ENCODE measurements at places on chromosomes 1 and 21.

- DNase-seq: no peak
Measured at GRCh38 chr1:228163776-228164519, 1.7 kb upstream of the IBA57 start.

GRCh38 chr1:185208626-185209180 lies 51.7 kb downstream of the SWT1 start:
- no peak for DNase-seq

DNA sequence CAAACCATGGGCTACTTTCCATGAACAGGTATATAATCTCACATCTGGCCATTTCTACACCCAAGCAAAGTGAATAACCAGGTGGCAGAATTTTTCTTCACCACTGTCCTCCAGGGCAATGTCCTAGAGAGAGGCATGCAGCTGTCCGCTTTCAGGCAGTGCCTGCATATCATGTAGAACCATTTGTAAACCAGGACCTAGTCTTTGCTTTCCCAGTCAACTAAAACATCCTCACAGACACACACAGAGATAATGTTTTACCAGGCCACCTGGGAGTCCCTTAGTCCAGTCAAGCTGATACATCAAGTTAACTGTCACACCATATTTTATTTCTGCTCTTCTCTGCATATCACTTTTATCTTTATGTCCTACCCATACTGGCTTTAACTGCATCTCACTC lies 26.2 kb downstream of the TNFSF18 start:
- no peak for DNase-seq

DNA sequence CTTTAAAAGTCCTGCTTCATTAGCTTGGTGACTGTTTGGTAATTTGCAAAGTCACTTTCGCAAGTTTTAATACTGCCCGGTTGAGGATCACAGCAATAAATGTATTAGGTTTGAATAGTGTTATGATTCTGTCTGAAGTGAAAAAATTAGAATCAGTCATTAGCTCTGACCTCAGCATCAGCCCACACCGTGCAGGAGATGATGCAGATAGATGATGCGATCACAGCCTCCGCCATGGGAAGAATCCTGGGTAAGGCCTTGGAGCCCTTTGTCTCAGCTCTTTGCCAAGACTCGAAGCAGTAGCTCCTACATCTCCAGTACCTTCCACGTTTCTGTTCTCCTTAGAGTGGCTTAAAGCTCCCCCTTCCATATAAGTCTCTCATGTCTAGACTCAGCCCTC lies 366.7 kb downstream of the CAMTA1 start:
- DNase-seq: no peak

DNA sequence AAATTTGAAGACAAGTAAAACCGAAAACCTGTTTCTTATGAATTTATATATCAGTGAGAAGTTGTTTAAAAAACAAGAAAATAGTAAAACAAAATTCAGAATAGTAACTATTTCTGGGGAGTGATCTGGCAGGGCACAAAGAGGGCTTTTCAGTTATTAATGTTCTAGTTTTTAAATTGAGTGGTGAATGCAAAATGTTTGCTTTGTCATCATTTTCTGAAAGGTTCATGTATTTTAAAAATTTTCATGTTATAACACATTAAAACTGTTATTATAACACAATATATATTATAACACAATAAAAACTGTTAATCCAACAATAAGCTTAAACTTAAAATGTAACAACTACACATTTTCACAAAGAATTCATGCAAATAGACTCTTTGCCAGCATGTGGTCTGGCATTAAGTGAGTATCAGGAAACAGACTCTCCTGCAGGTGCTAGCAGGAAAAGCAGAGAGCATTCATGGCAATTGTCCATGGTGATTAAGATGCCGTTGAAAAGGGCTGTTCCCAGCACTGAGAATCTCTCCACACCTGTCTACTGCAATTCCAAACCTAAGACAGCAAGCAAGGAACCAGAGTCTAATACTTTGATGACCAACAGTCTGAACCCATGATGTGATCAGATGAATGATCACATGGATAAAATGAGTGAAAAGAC lies 204.9 kb downstream of the TBX15 start:
- DNase-seq: no peak

DNA sequence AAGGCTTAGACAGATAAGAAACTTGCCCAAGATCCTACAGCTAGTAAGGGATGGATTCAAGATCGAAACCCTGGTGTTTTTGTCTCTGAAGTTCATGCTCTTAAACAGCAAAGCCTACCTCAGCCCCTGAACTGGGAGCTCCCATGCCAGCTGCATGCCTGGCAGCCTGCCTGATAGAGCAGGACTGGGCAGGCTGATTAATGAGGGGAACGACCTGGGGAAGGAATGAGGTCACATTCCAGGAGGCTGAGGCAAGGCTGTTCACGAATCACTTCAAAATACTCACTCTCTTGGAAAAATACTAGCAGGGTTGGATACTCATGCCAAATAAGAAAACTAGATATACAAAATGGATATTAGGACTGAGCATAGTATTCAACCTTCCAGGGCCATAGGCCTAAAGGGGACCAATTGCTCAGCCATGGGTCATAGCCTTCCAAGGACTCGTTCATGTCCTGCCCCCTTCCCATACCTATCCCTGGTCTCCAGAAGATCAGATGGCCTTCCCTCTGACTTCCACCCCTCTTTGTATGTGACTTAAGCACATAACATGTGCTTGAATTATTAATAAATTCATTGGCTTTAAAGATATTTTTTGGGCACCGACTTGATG lies 15.6 kb upstream of the TACSTD2 start:
- DNase-seq: no peak

DNA sequence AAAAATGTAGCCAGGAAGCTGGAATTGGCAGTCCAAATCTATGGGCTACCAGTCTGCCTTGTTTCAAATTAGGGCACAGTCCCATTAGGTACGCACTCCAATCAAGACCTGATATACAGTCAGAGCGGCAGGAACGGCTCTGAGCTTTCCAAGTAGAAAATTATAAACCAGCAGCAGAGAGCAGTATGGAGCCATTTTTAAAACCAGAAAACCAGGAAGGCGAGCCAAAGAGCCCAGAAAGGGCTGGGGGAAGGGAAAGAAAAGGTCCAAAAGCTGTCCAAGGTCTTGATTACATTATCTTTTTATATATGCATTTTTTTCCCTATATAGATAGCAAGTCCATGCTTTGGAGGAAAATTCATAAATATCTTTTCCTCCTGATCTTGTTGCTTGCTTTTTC lies 719.0 kb downstream of the RWDD3 start:
- no peak for DNase-seq

DNA sequence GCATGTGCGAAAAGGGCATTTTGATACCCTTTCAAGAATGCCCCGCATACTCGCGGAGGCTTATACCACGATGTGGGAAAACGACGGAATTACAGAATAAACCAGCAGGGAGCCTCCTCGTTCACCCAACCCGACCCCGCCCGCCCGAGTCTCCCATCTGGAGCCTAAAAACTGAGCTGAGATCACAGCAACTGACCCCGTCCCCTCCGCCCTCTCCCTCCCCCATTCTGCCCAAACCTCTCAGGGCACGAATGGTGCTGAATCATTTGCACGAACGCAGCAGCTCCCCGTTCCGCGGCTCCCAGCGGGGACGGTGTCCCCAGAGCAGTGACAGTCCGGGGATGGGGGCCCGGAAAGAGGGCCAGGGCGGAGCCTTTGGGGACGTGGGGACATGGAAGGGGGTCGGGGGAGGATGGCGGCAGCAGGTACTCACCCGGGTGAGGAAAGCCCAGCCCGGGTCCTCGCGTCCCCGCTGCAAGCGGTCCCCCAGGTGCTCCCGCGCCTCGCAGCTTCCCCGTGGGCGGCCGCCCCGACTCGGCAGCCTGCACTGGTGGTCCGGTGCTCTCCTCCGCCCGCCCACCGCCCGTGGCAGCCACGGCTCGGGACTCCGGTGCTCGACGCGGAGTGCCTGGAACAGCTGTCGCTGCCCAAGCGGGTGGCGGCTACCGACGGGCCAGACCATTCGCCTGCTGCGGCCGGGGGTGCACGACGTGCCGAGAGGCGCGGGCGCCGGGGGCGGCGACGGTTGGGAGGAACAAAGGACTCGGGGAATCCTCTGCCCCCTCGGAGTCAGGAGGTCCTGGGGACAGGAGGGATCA lies at the start of gene TTLL7:
Gene TTLL7, minus strand, starts transcription at position 635 of the 818 bp plus-strand sequence. CDS start 46,921 bp downstream, outside the sequence.
- no peak for DNase-seq

DNA sequence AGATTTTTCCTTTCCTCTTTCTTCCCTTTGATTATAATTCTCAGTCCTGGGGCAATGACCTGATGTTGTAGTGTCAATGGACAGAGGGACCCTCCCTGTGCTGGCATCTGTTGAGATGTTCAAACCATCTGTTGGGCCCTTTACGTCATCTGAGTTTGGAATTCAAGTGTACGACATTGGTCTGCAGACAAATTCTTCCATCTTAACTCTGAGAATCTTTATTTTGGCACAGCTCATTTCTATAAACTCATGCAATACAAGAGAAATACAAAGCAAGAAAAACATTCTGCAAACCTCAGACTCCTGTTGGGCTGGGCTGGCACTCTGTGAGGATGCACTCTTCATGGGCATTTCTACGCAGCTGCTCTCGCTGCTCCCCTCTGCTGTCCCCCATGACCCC lies 54.2 kb downstream of the IFI44 start:
- DNase-seq: no peak

DNA sequence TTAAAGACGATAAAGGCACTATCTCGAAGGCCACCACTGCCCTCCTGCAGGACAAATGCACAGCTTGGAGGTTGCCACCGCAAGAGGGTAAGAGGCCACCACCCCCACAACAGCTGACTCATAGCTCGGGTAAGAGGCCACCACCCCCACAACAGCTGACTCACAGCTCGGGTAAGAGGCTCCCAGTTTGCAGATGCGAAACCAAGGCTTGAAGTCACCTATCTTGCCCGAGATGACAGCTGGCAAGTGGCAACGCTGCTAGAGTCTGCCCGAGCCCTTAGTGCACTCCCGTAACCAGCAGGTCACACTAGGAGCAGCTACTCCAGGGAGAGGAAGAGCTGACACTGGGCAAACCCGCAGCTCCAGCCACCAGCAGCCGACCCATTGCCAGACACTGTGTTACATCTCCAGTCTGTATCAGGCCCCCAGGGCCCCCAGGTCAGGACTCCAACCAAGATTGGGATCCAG lies 17.1 kb upstream of the SPSB1 start:
- peak; percentile 62 for DNase-seq

DNA sequence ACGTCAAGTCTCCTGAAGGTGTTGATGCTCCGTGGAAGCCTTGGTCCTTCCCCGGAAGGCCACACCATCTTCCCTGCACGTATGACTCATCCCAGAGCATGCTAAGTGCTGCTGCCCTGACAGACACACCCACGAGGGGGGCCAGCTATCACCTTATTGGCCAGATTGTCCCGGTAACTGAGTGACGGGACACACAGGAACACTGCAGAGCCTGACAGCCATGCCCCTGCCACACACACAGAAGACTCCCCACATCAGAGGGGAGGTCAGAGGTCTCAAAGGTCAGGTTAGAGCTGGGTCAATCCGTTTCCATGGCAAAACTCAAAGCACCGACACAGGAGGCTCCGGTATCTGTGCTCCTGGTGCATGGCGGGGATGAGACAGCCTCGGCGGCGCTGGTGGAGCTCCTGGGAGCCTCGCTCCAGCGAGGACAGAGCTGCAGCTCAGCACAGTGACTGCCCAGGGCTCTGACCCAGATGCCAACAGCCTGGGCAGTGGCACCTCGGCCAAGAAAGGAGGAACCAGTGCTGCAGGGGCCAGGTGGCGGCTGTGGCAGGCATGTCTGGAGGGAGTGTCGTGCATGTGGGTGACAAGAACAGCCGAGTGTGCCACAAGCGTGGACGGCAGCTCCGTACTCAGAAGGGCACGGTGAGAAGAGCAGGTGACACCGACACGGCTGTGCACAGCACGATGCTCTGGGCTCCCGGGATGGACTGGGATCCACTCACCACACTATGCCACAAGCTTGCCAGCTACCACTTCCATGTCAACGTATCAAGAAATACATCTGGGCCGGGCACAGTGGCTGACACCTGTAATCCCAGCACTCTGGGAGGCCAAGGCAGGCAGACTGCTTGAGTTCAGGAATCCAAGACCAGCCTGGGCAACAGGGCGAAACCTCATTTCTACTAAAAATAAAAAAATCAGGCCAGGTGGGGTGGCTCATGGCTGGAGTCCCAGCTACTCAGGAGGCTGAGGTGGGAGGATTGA lies 14.8 kb upstream of the TMEM240 start:
- no peak for DNase-seq

GRCh38 chr1:214637722-214638458 lies 34.9 kb downstream of the CENPF start:
- no peak for DNase-seq

GRCh38 chr1:12531179-12531499 lies 86.9 kb downstream of the DHRS3 start:
- DNase-seq: no peak

DNA sequence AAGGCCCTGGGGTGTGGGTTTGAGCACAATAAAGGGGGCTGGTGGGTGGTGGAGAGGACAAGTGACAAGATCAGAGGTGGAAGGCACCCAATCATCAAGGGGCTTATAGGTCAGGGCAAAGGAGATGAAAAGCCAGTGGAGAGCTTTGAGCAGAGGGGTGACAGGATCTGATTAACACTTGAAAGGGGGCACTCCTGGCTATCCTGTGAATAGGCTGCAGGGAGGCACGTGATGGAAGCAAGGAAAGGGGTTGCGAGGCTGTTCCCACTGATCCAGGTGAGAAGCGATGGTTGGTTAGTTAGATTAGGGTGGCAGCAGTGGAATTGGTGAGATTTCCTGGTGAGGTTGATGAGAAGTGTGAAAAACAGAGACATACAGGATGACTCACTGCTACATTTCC lies 80.6 kb downstream of the WLS start:
- no peak for DNase-seq

- no peak for DNase-seq
Measured at GRCh38 chr1:168794057-168794456, 65.1 kb upstream of the DPT start.

DNA sequence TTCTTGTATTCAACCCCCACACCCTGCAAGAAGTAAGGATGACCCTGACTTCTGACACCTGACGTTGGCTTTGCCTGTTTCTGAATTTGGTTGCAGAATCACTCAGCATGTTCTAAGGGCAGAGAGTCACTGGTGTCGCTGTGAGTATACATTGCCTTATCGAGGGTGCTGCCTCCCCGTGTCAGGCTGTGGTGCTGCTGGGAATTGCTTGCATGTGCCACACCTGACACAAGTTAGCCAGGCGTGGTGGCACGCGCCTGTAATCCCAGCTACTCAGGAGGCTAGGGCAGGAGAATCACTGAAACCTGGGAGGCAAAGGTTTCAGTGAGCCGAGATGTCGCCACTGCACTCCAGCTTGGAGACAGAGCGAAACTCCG lies 45.9 kb downstream of the WDR4 start:
- no peak for DNase-seq

- DNase-seq: no peak
Measured at GRCh38 chr1:94679332-94680038, 137.9 kb upstream of the F3 start.

GRCh38 chr1:218642033-218642948 lies 297.2 kb downstream of the TGFB2 start:
- DNase-seq: no peak

DNA sequence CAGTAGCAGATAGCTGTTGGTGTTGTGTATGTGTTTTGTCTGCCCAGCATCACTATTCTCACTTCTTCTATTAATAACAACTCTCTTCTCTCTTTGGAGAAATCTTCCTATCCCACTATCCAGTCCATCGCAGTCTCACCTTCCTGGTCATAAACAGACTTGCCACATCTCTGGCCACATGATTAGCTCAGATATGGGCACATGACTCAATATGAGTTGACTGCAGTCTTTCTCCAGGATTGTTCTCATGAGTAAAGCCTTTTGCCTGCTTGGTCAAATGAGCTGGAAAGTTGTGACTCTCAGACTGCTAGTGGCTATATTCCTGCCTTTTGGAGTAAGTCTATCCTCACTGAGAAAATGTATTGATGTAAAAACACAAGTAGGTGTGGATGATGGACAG lies 32.9 kb upstream of the TADA1 start:
- no peak for DNase-seq

GRCh38 chr21:38527737-38528136 lies 29.5 kb upstream of the ERG start:
- no peak for DNase-seq
